ENCODE measurements at places on chromosomes 11 and 22.

- no peaks in the 10 kb centered on the region for H3K36me3 ChIP-seq
- H3K27me3 ChIP-seq, result peaks cover 5% of the 10 kb centered on the region
- no peaks in the 10 kb centered on the region for H3K4me1 ChIP-seq
- no peak overlapping the region for H3K27ac ChIP-seq
- DNase-seq, result no peak
Measured at GRCh38 chr22:19990609-19991394, 25.8 kb downstream of the ARVCF start.

- H3K27ac ChIP-seq, result no peak overlapping the region
- peaks cover 17% of the 10 kb centered on the region for H3K4me1 ChIP-seq
- peaks cover 6% of the 10 kb centered on the region for H3K27me3 ChIP-seq
- no peak for DNase-seq
- H3K4me3 ChIP-seq, result no peak overlapping the region
Measured at GRCh38 chr11:122154994-122155393, 39.0 kb upstream of the BLID start.

DNA sequence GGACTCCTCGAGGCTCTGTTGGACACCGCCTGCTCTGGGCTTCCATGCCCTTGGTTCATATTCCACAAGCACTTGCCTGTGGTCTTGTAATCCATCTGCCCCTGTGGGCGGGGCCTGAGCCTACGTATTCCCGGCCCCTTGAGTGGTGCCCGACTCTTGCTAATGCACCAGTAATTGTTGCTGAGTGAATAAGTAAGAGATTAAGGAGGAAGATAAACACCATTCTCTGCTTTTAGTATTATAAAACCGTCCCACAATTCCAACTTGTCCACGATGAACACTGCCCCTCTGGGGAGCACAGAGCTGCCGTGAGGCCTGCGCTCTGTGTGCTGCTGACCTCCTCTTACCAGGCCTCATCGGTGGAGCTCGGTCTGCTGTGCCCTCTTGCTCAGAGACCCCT, 50.3 kb downstream of the MICAL2 start:
- no peak overlapping the region for H3K27ac ChIP-seq
- DNase-seq, result no peak
- no peaks in the 10 kb centered on the region for H3K27me3 ChIP-seq
- peaks cover 3% of the 10 kb centered on the region for H3K36me3 ChIP-seq
- H3K4me3 ChIP-seq, result no peak overlapping the region

- H3K27me3 ChIP-seq, result no peaks in the 10 kb centered on the region
- peaks cover 40% of the 10 kb centered on the region for H3K4me1 ChIP-seq
- H3K27ac ChIP-seq, result peak overlapping the region; percentile 44
- H3K36me3 ChIP-seq, result peaks cover 69% of the 10 kb centered on the region
- no peak for DNase-seq
Measured at GRCh38 chr11:117074119-117074518, 24.1 kb downstream of the SIK3 start.

DNA sequence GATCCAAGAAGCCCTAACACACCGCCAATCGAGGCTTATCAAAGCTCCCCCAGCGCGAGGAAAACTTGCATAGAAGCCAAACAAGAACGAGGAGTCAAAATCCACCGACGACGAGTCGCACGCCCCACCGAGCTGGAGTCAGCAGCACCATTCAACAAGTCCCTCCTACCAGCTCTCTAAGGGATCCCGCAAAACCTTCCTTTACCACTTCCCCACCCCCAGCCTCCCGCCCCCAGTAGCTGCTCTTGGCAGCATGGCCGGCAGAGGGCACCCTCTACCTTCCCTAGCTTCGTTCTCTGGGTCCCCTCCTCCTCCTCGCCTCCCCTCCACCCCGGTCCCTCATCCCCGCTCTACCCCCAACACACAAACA, 1.4 kb downstream of the BDNF start:
- H3K27ac ChIP-seq, result no peak overlapping the region
- peaks cover 3% of the 10 kb centered on the region for H3K36me3 ChIP-seq
- H3K4me1 ChIP-seq, result peaks cover 17% of the 10 kb centered on the region
- H3K4me3 ChIP-seq, result peak overlapping the region; percentile 49

- no peaks in the 10 kb centered on the region for H3K27me3 ChIP-seq
- H3K4me1 ChIP-seq, result peaks cover 7% of the 10 kb centered on the region
- no peak for DNase-seq
Measured at GRCh38 chr22:38033522-38034277, 23.5 kb upstream of the PICK1 start.

All from effector memory CD8-positive, alpha-beta T cell (primary cell).